ENCODE measurements at places on chromosomes 13 and 19.

DNA sequence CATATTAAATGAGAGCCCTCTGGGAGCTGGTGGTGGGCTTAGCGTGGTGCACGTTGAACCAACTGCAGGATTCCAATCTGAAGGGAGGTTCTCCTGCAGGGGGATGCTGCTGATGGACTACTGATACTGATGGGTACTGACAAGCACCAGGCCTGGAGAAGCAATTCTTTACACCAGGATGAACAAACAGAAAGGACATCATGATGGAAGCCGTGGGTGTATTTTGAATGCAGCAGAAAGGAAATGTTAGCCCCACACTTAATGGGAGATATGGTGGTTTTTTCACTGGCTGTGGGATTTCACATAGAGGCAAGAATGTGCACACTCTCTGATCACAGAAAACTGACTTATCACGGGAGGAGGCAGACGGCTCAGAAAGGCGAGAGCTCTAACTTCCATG, 299.7 kb downstream of the TEX29 start:
- DNase-seq = no peak

DNA sequence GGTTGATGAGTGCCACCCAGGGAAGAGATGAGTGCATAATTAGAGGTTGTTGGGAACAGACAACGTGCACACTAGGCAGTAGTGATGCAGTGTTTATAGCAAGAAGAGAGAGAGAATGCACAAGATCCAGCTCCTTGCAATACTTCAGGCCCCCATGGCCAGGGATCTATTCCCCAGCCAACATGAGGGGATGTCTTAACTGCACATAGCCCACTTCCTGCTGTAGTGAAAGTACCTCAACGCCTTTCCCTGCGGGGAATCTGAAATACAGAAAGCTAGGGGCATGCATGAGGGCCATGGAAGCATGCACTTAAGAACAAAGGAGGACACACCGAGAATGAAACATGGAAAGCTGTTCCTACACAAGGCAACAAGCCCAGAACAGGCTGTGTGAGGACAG, 636.7 kb upstream of the GPC6 start:
- no peak for DNase-seq

GRCh38 chr19:15199661-15200552, 888 bp downstream of the NOTCH3 start:
- peak; percentile 47 for DNase-seq

DNA sequence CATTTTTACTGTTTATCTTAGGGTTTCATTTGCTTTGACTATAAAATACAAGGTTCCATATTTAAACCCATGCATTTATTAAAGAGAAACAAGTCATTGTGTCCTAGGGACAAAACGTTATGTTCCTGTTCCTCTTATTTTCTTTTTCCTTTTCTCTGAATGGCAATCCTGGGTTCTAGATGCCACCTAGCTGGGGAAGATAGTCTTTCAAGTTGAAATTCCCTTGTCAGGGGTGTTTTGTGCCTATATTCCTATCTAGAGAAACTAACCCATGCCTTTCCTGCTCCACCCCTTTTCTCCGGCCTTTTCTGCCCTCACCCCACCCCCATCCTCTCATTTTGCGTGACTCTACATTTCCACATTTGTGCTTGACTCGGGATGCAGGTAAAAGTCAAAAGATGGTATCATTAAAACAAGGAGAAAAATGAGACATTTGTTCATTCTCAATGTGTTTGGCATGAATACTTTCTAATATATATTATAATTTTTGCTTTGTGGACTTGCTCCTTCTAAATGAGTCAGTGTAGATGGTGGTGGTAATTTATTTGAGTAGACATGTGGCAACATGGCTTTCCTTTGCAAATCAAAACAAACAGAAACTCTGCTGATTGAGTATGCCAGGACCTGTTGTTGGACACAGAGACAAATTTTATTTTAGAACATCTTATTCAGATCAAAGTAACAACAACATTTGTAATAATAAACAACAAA, 26.8 kb upstream of the STARD13 start:
- no peak for DNase-seq

- peak; percentile 71 for DNase-seq
Observed at GRCh38 chr13:42969565-42970172, 22.4 kb downstream of the EPSTI1 start.

DNA sequence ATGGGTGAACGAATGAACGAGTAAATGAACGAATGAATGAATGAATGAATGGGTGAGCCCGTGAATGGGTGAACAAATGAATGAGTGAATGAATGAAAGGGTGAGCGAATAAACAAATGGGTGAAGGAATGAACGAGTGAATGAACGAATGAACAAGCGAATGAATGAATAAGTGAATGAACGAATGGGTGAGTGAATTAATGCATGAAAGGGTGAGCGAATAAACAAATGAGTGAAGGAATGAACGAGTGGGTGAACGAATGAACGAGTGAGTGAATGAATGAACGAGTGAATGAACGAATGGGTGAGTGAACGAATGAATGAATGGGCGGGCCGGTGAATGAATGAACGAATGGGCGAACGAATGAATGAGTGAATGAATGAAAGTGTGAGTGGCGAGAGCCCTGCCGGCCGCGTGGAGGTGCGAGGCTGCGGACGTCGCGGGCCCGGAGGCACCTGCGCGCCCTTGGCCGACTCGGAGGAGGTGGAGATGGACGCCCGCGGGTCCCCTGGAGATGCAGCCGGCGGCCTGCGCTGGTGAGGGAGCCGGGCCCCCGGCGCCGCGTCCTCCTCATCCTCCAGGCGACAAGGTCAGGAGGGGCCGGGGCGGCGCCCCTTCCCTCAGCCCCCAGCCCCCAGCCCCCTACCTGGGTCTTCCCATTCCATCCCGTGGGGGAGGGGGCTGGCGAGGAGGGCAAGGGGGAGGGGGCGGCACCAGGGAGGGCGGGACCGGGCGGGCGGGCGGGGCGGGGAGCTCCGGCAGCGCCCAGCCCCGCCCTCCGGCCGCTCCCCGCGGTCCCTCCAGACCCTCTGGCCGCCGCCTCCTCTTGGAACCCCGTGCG, 15.4 kb downstream of the ANKRD24 start:
- DNase-seq = peak; percentile 66

- no peak for DNase-seq
Observed at GRCh38 chr19:39823686-39824085, 10.3 kb downstream of the DYRK1B start.

GRCh38 chr13:23567906-23568460, 2.2 kb upstream of the TNFRSF19 start:
- DNase-seq = no peak

GRCh38 chr19:38993271-38993670, 17.7 kb upstream of the FBXO17 start:
- DNase-seq = no peak

DNA sequence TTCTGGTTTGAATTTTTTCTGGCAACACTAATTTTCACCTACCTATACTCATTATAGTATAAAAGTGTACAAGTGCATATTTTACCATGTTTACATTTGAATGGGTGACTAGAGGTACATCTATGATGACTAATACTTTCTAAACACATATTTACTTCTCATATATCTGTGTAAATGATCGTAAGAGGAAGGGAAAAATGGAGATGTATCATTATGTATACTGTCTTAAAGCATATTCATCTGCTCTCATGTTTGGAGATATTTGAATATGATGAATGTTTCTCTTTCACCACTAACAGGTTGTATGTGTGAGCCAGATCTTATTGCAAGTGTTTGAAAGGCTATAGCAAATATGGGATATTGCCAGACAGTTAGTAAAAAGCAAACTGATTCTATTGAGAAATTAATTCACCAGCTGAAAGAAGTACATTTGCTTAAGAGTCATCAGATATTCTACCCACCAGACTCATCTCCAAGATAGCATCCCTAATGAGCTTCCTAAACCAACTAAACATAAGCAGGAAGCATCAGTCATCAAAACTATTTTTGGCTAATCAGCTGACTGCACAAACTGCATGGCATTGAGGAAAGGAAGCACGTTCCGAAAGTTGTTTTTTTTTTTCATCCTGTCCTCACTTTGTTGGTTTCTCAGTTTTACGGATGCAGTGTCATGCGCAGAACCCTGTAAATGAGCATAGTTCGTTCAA, 738.2 kb downstream of the GPC5 start:
- no peak for DNase-seq

DNA sequence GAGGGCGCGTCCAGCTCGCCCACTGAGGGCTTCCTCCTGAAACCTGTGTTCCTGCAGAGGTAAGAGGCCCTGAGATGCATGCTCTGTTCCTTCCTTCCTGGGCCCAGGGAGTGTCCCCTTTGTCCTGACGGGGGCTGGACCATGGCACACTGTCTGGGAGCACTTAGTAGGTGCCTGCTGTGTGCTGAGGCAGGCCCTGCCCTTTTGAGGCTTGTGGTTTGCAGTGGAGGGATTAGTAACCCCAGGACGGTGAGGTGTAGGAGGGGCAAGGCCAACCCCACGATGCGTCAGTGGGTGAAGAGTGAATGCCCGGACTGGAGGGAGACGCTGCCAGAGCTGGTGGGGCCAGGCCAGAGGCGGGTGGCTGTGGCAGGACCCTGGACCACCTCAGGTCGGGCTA, 11.2 kb upstream of the F2RL3 start:
- no peak for DNase-seq

GRCh38 chr13:105764486-105764885, 771.0 kb downstream of the EFNB2 start:
- no peak for DNase-seq

- peak; percentile 90 for DNase-seq
Observed at GRCh38 chr19:41957838-41958366, 1.2 kb downstream of the RABAC1 start.

GRCh38 chr19:42422901-42423461, 4.2 kb downstream of the LIPE start:
- peak; percentile 60 for DNase-seq

DNA sequence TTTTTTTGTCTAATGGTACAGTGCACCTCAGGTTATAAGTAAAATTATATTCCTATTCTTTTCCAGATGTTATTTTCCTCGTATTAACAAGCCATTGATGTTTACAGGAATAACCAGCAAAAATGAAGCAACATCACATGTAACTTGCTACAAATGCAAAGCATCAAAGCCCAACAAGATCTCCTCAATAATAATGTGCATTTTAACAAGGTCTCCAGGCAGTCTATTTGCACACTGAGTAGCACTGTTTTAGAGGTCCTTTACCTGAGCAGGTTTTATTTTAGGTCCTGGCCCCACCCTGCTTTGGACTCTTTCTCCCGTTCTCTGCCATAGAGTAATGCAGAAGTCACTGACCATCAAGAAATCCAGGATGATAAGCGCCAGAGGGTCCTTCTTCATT, 298.4 kb downstream of the FGF14 start:
- DNase-seq = no peak

DNA sequence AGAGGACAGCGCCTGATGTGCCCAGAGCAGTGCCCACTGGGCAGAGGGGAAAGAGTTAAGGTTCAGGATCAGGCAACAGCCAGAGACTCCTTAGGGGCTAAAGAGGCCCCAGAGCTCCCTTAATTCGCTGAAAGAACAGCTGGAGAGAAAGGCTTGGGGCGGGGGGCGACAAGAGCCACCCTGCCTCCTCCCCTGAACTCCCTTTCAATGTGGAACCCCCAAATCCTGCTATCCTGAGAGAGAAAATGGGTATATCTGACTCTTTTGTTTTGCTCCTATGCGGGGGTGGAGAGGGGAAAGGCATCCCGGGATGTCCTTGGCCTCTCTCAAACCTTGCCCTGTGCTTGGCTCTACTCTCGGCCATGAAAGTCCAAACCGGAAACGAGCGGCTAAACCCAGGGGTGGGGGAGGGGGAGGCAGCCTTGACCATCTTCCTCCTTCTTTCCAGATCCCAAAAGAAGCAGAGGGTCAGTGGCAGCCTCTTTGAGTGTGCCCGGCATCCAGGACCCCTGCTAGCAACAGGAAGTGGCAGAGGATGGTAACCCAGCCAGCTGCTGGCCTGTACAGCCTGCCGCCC, 4.7 kb downstream of the PRKACA start:
- DNase-seq = no peak

- DNase-seq = no peak
Observed at GRCh38 chr13:62375653-62376052, 960.0 kb upstream of the PCDH20 start.

DNA sequence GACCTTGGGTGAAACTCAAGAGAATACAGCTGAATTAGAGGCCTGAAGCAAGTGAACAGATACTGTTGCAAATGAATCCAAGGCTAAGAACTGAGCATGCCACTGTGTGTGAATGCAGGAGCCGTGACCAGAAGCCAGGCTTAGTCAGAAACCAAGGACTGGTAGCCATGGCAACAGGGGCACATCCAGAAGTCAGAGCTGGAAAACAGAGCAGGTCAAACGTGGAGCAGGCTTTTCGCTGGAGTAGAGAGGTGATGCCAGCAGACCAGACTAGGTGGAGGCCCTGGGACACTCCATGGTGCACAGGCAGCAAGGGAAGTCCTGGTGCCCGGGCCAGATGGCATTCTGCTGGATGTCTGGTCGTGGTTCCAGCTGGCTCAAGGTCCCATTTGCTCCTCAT, 564.1 kb downstream of the PCDH9 start:
- no peak for DNase-seq

DNA sequence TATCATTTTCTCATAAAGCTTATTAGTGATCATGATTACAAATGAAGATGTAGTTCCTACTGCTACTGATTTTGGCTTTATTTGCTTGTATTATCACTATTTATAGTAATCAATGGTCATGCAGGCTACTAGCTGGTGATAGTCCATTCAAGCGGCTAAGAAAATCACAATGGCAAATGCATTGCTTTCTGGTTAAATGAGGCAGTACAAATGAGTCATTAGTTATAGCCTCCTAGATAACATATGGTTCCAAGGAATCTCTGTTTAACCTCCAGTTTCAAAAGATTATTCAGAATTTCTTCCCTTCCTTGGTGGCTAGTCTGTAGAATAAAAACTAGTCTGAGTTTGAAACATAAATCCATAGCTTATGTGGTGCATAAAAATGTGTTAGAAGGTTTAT, 141.3 kb upstream of the HTR2A start:
- no peak for DNase-seq

DNA sequence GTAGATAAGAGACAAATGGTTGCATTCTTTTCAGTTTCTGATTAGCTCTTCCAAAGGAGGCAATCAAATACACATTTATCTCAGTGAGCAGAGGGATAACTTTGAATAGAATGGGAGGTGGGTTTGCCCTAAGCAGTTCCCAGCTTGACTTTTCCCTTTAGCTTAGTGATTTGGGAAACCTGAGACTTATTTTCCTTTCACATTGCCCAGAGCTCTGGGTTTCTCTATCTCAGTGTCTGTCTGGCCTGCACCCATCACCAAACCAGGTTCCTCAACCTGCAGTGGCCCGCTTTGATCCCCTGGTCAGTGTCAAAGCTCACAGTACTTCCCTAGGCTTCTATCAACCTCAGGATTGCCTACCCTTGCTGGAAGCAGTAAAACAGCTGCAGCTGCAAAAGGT, 35.6 kb upstream of the C13orf42 start:
- DNase-seq = no peak

DNA sequence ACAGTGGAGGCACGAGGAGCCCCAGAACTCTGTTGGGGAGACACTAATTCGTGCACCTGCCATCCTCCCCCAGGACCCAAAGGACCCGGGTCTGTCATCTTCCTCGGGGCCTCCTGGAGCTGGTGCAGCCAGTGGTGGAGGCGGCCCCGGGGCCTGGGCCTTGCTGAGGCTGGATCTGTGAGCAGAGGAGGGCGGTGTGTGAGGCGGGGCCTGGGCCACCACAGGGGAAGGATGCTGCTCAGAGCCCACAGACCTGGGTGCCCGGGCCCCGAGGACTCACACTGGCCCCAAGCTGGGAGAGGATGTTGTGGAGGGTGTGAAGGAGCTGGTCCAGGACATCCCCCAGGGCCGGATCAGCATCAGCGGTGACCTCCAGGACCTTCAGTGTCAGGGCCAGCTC, 8.3 kb downstream of the IFNL3 start:
- DNase-seq = no peak

- peak; percentile 9 for DNase-seq
Observed at GRCh38 chr13:18949489-18949761, 232.2 kb downstream of the TUBA3C start.
